Astrocyte of the cerebellum (primary cell): ENCODE measurements at places on chromosomes 2 and 18.

GRCh38 chr2:192749611-192750200 is 555.0 kb upstream of the TMEFF2 start:
- no peak for DNase-seq

GRCh38 chr18:31199190-31199769 is 36.6 kb upstream of the DSC1 start:
- DNase-seq, result peak; percentile 3

DNA sequence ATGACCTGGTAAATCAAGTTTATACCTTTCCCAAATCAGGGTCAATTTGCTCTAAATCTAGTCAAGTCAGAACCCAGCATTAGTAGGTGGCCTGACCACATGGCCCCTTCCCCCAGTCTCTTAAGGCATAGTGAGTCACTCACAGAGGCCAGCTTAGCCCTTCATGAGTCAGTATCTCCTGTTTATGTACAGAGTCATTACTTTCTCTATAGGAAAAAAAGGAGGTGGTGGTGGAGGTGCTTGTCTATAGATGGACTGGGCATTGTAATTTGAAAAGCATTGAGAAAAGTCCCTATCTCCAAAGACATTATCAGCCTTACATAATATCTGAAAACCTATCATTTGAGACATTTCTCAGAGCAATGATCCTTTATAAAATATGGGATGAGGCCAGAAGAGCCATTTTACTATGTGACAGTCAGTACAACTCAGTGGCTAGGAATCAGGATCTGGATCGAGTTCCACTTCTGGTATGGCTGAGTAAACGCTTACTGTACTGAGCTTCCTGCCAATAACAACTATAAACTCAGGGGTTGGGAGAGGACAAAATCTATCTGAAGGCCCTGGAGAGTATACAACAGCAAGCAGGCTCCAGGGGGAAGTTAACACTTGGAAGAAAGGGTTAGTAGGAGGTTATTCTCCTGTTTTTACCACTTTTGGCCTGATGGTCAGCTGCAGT is 22.5 kb upstream of the SIGLEC15 start:
- DNase-seq, result peak; percentile 92

- DNase-seq, result no peak
Observed at GRCh38 chr2:54850171-54851122, 127.0 kb downstream of the EML6 start.

GRCh38 chr2:100125626-100126025 is 16.8 kb downstream of the AFF3 start:
- DNase-seq, result no peak

- peak; percentile 11 for DNase-seq
Observed at GRCh38 chr2:121999264-121999663, 243.8 kb downstream of the TSN start.
